ENCODE measurements at places on chromosomes 1 and 21.

DNA sequence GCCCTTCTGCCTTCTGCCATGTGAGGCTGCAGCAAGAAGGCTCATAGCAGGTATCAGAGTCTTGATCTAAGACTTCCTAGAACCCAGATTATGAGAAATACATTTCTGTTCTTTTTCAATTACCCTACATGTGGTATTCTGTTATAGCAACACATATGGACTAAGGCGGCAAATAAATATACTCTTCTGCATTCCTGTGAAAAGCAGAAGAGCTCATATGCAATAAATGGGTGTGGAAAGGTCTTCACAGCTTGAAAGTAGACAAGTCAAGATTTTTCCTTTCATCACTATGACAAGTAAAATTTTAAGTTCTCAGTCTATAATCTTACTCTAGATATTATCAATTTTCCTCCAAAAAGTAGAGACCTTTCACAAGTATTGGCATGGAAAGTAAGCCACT lies 36.6 kb downstream of the TNFSF18 start:
- DNase-seq: no peak

- peak; percentile 1 for DNase-seq
Measured at GRCh38 chr21:34274001-34274400, 89.8 kb upstream of the KCNE2 start.

DNA sequence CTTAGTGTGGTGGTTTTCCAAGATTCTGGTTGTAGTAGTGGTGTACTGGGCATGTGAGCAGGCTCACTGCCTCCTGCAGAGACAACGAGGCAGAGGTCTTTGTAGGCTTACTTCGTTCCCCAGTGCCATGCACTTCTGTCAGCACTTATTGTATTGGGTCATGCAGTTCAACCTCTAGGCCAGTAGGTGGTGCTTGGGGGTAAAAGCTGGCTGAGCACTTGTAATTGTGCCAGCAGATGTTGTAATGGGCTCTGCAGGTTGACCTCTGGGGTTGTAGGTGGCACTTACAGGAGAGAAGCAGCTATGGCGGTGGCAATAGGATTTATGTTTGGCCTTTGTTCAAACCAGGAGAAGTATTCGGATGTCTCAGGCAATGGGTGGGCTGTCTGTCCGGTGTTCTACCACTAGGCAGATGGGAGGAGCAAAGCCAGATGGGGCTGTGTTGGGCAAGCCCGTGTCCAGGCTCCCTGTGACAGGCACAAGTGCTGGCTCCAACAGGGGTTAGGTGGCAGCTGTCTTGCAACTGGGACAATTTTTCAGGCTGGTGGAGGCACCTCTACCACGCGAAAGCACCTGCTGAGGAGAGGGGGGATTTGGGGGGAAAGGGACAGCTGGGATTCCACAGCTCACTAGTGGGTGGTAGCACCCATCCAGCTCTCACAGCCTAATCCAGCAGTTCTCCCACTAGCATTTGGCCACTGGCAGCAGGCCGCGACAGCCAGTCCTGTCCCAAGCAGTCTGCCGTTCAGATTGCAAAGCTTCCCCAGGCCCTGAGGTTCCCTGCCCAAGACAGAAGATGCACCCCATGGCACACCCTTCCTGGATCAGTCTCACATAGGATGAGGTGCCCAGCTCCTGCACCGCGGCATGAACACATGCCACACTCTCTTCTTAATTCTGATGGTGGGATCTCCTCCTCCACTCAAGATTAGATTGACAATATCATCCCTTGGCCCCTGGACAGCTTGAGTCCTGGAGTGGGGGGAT lies 274.5 kb downstream of the CTH start:
- peak; percentile 26 for DNase-seq

DNA sequence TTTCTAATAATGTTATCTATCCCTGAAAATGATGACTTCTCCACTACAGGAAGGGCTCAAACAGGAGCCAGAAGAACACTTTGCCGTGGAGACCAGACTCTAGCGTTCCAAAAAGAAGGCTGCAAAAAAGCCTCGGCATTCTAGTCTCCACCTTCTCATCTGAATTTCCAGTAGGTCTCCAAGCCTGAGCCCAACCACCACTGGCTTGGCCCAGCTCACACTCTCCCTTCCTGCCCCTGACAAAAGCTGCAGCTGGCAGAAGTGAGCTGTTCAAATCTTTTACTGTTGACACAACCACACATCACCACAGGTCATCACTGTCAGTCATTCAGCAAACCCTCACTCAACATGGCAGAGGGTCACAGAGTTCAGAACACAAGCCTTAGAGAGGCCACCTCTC lies 69.3 kb downstream of the CAMK2N1 start:
- no peak for DNase-seq

DNA sequence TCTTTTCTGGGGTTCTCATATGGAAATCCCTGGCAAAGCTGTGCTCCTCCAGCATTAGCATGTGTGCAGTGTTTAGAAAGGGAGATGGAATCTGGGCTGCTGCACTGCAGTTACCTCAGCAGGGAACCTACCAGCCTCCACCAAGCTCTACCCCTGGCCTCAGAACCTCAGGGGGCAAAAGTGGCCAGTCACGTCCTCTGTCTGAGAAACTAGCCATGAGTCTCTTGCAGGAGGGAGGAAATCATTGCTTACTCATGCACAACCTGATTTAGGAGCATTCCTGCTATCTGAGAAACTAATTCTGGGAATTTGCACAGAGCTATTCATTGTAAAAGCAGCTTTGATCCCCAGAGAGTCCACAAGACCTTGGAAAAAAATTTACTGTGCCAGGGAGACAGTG lies 80.6 kb upstream of the IPO9 start:
- DNase-seq: peak; percentile 97

DNA sequence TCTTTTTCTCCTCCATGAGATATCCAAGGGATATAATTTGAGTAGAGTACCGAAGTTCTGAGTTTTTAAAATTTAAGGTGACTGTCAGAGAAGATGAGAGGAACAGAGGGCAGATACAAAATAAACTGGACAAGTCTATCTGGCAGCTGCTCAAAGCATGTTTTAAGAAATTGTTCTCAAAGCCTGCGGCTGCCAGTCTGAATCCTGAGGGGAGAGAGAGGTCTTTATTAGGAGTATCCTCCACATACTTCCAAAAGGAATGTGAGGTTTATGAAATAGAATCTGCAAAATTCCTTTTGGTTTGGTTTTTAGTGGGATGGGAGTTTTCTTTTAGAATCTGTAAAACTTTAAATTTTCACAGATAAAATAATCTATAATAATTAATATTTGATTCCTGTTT lies 41.3 kb downstream of the TTC13 start:
- DNase-seq: no peak

GRCh38 chr1:39295901-39296300 lies 91.4 kb downstream of the MACF1 start:
- no peak for DNase-seq

- DNase-seq: no peak
Measured at GRCh38 chr1:99004254-99004860, 304 bp downstream of the PLPPR5 start.

DNA sequence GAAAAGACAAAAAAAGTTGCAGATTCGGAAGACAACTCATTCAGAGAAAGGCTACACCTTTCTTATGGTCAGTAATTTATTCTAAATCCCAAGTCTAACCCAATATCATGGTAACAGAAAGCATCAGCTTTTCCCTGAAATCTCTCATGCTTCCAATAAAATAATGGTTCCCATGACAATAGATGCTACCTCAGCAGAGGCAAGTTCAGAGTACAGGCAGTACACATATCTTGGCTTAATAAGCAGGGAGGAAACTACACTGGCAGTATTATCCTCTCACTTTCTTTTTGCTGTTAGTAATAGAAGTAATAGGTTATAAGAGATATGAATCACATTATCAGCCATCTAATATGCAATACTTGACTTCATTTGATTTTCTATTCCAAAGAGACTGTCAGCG lies 137.1 kb downstream of the DPYD start:
- DNase-seq: no peak

- no peak for DNase-seq
Measured at GRCh38 chr1:183063349-183063748, 40.1 kb downstream of the LAMC1 start.

- peak; percentile 82 for DNase-seq
Measured at GRCh38 chr1:91830242-91831131, 55.5 kb downstream of the TGFBR3 start.

DNA sequence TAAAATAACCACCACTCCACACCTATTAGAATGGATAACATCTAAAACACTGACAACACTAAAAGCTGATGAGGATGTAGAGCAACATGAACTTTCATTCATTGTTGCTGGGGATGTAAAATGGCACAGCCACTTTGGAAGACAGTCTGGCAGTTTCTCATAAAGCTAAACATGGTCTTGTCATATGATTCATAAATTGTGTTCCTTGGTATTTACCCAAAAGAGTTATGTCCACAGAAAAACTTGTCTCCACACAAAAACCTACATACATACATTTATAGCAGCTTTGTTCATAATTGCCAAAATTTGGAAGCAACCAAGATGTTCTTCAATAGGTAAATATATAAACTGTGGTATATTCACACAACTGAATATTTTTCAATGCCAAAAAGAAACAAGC lies 16.0 kb upstream of the XCL1 start:
- no peak for DNase-seq

- DNase-seq: no peak
Measured at GRCh38 chr1:187283984-187284383, 455.2 kb downstream of the PLA2G4A start.

DNA sequence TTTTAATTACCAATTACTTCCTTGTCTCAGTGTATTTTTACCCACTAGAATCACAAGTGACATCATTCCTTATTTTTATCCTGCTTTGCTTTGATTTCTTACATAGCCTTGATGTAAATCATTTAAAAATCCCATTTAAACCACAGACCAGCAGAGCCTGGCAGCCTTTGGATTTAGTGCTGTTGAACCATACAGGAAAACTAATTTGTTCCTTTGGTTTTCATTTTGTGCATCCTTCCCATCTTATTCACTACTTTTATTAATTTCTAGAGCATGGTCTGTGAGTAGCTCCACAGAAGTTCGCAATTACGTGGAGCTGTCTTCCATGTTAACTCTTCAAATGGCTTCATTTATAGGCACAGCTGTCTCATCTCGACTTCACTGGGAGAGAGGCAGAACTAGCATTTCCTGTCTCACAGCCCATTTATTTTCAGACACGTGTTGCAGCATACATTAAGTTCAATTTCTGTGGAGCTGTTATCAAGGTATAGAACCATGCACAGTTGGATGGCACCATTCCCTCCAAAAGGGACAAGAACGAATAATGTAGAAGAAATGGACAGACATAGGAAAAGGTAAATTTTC lies 235.3 kb downstream of the MRPL39 start:
- DNase-seq: peak; percentile 56

GRCh38 chr1:183070923-183071618 lies 47.9 kb downstream of the LAMC1 start:
- peak; percentile 96 for DNase-seq

DNA sequence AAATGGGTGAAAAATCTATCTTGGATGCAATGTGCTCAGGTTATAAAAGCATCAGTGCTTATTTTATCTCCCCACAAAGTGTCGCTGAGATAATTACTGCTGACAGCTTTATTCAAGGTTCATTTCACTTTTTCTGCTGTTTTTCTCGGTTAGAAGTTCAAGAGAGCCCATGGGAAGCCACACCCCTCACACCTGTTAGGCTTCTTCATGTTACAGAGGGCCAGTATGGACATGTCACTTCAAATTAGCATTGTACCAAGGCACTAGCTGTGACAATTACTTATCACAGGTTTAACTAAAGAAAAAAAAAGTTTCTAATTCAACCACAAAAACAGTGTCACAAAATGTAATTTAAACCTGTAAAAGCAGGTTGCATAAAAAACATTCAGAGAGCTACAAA lies 187.3 kb upstream of the DMRTA2 start:
- DNase-seq: no peak

DNA sequence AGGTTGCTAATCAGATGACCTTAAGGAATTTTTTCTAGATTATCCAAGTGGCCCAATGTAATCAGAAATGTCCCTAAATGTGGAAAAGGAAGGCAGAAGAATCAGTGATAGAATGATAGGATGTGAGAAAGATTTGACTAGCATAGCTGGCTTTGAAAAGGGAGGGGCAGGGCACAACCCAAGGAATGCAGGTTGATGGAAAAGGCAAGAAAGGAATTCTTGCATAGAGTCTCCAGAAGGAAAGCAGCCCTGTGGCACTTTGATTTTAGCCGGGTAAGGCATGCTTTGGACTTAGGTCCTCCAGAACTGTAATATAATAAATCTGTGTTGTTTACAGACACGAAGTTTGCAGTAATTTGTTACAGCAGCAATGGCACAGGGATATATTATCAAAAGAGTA lies 375.7 kb upstream of the B3GALT2 start:
- no peak for DNase-seq

- DNase-seq: no peak
Measured at GRCh38 chr1:64836802-64837201, 91.9 kb downstream of the RAVER2 start.

All from astrocyte of the spinal cord (primary cell).